ENCODE measurements at places on chromosomes 2 and 18. TPM values are rescaled to one million over a fixed set of nuclear protein-coding genes. Genes with fewer than 3 reads are reported as not detected.

GRCh38 chr2:192437653-192438052, 242.9 kb upstream of the TMEFF2 start:
- no peak overlapping the region for H3K4me3 ChIP-seq
- no peaks in the 10 kb centered on the region for H3K27me3 ChIP-seq
- DNase-seq: no peak
- no peaks in the 10 kb centered on the region for H3K4me1 ChIP-seq
- H3K36me3 ChIP-seq: no peaks in the 10 kb centered on the region
- no peak overlapping the region for H3K27ac ChIP-seq

DNA sequence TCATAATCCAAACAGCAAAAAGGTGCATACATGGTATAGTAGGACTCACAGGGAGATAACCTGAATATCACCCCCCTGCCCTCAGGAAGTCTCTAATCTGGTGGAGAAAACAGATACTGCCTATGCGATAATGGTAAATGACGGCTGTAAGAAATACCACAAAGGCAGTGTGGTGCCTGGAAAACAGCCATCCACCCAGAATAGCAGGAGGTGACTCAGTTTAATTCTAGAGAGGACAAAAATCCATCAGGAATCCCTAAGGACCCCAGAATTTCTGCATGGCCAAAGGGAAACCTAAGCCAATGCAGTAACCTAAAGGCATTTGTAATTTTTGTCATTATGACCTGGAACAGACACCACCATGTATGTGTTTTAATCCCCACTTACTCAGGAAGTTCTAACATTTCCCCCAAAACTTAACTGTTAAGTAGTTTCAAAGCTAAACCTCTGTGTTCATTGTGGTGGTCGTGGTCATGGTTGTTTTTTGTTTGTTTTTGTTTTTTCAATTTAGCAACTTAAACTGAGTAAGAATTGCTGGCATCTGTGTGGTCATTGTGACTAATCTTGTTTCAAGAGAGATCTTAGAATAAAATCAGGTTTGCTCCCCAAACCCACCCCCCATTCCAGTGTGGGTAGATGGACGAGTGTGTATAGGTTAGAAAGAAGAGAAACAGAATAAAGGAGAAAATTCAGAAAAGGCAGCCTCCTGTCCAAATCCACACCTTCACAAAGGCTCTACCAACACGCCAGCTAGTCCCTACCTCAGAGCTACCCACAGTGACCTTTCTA, 121.5 kb upstream of the CDCA7 start:
- H3K36me3 ChIP-seq: no peaks in the 10 kb centered on the region
- H3K27me3 ChIP-seq: no peaks in the 10 kb centered on the region
- no peaks in the 10 kb centered on the region for H3K4me1 ChIP-seq
- DNase-seq: no peak
- H3K27ac ChIP-seq: no peak overlapping the region

GRCh38 chr2:182061739-182062138, 76.1 kb downstream of the PPP1R1C start:
- no peak for DNase-seq
- no peaks in the 10 kb centered on the region for H3K36me3 ChIP-seq
- H3K4me3 ChIP-seq: no peak overlapping the region

DNA sequence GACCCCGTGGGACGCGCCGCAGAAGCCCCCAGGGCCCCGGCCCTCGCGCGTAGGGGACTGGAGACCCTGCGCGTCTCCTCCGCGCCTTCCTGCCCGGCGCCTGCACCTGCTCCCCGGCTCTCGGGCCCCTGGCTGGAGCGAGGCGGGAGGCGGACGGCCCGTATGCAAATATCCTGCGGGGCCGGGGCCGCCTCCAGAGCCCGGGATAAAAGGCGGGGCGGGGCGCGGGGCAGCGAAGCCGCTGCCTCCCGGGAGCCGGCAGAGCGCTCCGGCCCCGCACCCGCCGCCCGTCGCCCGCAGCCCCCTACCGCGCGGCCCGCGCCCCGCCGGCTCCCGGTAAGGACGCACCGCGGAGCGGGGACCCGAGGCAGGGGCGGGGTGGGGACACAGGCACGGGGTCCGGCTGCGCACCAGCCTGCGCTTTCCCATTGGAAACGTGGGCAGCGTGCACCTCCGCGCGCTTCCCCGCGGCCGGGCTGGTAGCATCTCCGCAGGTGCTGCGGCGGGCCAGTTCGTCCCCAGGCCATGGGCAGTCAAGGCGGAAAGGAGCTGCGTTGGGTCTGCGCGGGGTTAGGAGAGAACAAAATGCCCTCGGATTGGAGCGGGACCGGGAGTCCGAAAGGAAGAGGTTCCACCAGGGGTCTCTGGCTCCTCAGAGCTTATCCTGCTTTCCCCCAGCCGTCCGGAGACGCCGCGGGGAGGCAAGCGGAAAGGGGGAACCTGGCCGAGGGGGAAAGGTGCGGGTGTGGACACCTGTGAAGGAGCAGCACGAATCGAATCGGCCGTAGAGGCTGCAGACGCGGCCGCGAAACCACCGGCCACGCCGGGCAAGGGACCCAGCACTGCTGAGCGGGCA, at the start of gene ATP6V1C2:
Gene ATP6V1C2, plus strand, starts transcription at position 235 of the 856 bp plus-strand sequence. CDS start 1,220 bp downstream, outside the sequence.
- H3K36me3 ChIP-seq: no peaks in the 10 kb centered on the region
- H3K4me1 ChIP-seq: peaks cover 15% of the 10 kb centered on the region
- DNase-seq: peak; percentile 13
- peak within 1 kb of the TSS; percentile 19 for H3K4me3 ChIP-seq
- H3K27ac ChIP-seq: no peak within 1 kb of the TSS

- no peak overlapping the region for H3K4me3 ChIP-seq
- no peaks in the 10 kb centered on the region for H3K4me1 ChIP-seq
- H3K27me3 ChIP-seq: no peaks in the 10 kb centered on the region
Measured at GRCh38 chr2:193520709-193521458, 1326.2 kb upstream of the TMEFF2 start.

GRCh38 chr2:168854651-168855050, 35.6 kb downstream of the SPC25 start:
- DNase-seq: no peak
- no peak overlapping the region for H3K4me3 ChIP-seq
- no peak overlapping the region for H3K27ac ChIP-seq
- H3K27me3 ChIP-seq: no peaks in the 10 kb centered on the region
- H3K36me3 ChIP-seq: no peaks in the 10 kb centered on the region

DNA sequence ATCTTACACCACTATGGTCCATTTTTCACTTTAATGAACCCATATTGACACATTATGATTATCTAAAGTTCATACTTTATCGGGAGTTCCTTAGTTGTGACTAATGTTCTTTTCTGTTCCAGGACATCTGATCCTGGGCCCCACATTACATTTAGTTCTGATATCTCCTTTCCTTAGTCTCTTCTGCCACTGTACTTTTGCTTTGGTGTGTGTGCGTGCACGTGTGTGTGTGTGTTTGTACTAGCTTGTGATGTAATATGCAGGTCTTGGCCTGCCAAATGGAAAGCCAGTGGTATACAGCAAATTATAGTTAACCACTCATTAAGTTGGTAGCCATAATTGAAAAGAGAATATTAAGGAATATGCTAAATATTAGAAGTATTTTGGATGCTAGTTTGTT, 88.0 kb downstream of the CDC42EP3 start:
- H3K4me3 ChIP-seq: peak overlapping the region; percentile 17
- H3K27me3 ChIP-seq: no peaks in the 10 kb centered on the region
- peaks cover 70% of the 10 kb centered on the region for H3K4me1 ChIP-seq
- H3K36me3 ChIP-seq: no peaks in the 10 kb centered on the region

DNA sequence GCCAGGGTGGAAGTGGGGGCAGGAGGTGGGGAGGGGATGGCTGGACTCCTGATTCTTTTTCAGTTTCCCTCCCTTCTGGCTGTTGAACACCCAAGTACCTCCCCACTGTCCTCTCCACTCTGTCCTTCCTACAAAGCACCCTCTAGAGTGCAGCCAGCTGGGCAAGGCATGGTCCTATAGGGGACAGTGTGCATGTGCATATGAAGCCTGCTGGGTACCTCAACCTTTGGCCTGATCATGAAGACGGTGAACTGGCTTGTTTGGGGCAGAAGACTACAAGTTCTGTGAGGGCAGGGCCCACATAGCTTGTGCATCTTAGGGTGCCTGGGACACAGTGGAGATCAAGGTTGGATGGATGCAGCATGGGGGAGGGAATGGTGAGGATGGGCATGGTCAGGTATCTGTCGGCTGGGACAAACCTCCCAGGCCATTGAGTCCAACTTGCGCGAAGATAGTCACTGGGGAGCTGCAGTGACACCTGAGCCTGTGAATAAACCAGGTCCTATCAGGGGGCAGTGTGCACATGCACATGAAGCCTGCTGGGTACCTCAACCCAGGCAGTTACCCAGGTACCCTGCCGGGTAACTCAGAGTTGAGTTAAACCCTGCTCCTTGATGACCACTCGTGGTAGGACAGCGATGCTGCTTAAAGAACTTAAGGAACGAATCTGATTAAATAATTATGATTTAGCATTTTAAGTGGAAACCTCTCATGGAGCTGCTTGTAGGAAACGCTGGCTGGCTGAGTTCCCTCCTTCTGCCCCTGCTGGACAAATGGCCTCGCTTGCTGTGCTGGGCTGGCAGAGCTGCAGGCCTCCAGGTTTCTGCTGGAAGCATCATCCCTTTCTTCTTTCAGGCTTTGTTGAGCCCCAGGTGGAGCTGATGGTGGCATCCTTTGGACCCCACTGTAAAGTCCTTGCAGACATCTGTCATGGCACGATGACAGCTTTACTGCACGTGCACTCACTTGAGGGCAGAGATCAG, 84.0 kb downstream of the POLR1A start:
- H3K27me3 ChIP-seq: no peaks in the 10 kb centered on the region
- no peak for DNase-seq
- peaks cover 12% of the 10 kb centered on the region for H3K36me3 ChIP-seq

DNA sequence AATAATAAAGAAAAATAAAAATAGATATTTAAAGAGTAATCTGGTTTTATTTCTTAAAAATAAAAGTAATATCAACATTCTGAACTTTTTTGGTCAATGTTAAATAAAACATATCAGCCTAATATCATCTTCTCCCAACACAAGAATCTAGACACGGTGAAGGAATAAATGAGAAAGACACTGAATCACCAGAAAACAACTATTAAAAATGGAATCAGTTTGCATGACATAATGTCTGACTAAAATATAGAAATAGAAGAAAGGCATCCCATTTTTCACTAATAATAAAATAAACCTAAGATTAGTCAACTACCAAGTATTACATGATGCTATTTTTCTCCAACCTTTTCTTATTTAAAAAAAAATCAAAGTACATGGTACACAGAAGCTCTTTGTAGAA, 30.8 kb upstream of the TNFAIP6 start:
- H3K36me3 ChIP-seq: no peaks in the 10 kb centered on the region
- H3K4me3 ChIP-seq: no peak overlapping the region
- DNase-seq: no peak
- H3K27ac ChIP-seq: no peak overlapping the region
- H3K27me3 ChIP-seq: no peaks in the 10 kb centered on the region

GRCh38 chr2:239712755-239713154, 311.9 kb upstream of the HDAC4 start:
- H3K4me1 ChIP-seq: no peaks in the 10 kb centered on the region
- H3K4me3 ChIP-seq: no peak overlapping the region

- H3K36me3 ChIP-seq: no peaks in the 10 kb centered on the region
- no peaks in the 10 kb centered on the region for H3K4me1 ChIP-seq
- DNase-seq: no peak
- H3K27me3 ChIP-seq: no peaks in the 10 kb centered on the region
- H3K27ac ChIP-seq: no peak overlapping the region
Measured at GRCh38 chr2:233839447-233839820, 14.9 kb downstream of the HJURP start.

DNA sequence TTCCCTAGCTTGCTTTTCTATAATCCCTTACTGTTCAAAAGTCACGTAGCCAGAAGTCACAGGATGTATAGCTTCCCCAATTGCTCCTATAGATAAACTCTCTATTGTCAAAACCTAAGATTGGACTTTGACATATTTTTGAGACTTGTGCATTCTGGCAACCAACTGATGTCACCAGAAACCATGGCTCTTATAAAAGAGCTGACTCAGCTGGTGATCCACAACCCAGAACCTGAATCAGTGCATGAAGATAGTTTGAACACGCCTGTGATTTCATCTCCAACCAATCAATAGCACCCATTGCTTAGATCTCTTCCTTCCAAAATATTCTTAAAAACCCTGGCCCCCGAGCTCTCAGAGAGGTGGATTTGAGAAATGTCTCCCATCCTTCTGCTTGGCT, 639.9 kb upstream of the PIK3C3 start:
- no peaks in the 10 kb centered on the region for H3K27me3 ChIP-seq
- H3K27ac ChIP-seq: no peak overlapping the region
- no peaks in the 10 kb centered on the region for H3K4me1 ChIP-seq
- no peak overlapping the region for H3K4me3 ChIP-seq

GRCh38 chr2:86033751-86034692, 71.7 kb downstream of the POLR1A start:
- peak overlapping the region; percentile 25 for H3K27ac ChIP-seq
- H3K27me3 ChIP-seq: no peaks in the 10 kb centered on the region
- H3K4me1 ChIP-seq: peaks cover 61% of the 10 kb centered on the region
- H3K36me3 ChIP-seq: peaks cover 40% of the 10 kb centered on the region
- no peak overlapping the region for H3K4me3 ChIP-seq

DNA sequence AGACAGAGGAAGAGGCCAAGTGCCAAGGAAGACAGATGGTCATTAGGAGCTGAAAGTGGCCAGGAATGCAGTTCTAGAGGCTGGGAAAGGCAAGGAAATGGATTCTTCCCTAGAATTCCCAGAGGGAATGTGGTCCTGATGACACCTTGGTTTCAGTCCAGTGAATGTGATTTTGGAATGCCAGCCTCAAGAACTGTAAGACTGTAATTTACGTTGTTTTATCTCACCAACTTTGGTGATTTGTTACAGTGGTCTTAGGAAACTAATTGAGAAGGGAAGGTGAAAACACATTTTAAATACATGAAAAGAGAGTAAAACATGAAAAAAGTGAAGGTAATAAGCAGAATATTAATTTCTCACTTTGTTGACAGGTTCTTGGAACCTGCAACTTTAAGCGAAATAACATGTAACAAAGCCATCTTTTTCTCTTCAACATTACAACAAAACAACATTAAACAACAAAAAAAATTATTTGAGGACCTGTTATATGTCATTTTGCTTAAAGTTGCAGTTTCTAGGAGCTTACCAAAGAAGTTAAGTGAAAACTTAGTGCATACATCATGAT, 370.2 kb downstream of the METTL4 start:
- H3K27me3 ChIP-seq: no peaks in the 10 kb centered on the region
- H3K27ac ChIP-seq: no peak overlapping the region
- no peaks in the 10 kb centered on the region for H3K36me3 ChIP-seq
- H3K4me3 ChIP-seq: no peak overlapping the region
- no peak for DNase-seq

DNA sequence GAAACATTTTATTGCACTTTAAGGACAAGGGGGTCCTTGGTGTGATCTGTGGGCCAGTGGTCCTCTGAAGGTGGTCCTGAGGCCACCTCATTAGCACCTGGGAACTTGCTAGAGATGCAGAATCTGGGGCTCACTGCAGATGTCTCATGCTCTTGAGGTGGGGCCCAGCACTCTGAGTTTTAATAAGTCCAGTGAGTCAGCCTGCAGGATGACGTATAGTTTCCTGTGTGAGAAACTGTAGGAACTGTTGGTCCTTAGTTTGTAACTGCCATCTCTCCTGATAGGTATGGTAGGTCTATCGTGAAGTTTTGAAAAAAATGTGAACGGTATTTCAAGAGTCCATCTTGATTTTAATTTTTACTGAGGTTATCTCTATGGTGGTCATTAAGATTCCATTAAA, 2.8 kb downstream of the TRPM8 start:
- H3K27me3 ChIP-seq: peaks cover 3% of the 10 kb centered on the region
- no peak overlapping the region for H3K27ac ChIP-seq
- H3K4me3 ChIP-seq: no peak overlapping the region
- H3K4me1 ChIP-seq: no peaks in the 10 kb centered on the region
- no peak for DNase-seq

The MOGAT1 gene
- polyA plus RNA-seq: not detected

The PIK3C3 gene
- 31.0 TPM for polyA plus RNA-seq

The EPB41L3 gene
- 0.89 TPM for polyA plus RNA-seq

The RSAD2 gene
- polyA plus RNA-seq: 10.4 TPM

The TRIP12 gene
- 14.5 TPM for polyA plus RNA-seq

The SH3RF3 gene
- polyA plus RNA-seq: 0.26 TPM

The ANKRD30BL gene
- polyA plus RNA-seq: not detected

The C2orf80 gene
- not detected for polyA plus RNA-seq

The EFR3B gene
- 0.07 TPM for polyA plus RNA-seq

The GLI2 gene
- polyA plus RNA-seq: not detected

All from CD4-positive, alpha-beta memory T cell (primary cell).